ENCODE measurements at places on chromosomes 11 and 22.
A peak's percentile ranks its signal among the peaks of the same experiment; 100 is the strongest.

- DNase-seq, result no peak
These were observed 16.1 kb upstream of the PCF11 start for GRCh38 chr11:83140691-83141455.

GRCh38 chr11:115349335-115350017 lies 154.7 kb downstream of the CADM1 start:
- DNase-seq, result no peak

DNA sequence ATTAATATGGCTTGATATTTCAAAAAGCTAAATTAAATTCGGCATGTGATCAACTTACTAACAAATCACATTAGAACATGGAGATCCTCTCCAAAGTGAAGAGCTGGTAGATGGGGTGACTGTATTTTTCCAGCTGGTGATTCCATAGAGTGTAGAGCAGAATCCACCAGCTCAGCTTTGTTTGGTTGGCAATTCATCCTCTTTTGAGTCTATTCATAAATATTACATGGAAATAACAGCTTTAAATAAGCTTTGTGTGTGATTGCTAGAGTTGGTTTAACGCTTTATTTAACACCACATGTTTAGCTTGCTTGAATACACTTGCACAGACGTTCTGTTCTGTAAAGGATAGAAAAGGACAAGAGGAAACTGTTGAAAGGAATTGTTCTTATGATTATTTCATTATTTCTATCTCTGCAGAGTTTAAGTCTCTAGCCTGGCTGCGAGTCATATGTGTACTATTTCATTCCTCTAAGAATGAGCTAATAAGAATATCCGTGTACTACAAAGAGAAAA lies 738.3 kb upstream of the KIRREL3 start:
- DNase-seq, result no peak

DNA sequence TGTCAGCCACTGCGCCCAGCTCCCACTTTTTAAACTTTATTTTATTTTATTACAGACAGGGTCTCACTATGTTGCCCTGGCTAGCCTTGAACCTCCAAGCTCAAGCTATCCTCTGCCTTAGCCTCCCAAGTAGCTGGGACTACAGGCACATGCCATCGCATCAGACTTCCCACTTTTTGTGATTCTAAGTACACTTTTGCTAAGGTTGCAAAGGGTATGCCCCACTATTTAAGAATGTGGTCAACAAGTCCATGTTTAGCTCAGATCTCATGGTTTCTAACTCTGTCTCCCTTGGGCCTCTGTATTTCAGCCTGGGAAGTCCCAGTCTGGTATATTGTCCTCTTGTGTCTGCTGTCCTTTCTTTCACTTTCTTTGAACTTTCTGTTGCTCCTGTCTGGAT lies 35.3 kb downstream of the EXPH5 start:
- DNase-seq, result no peak

DNA sequence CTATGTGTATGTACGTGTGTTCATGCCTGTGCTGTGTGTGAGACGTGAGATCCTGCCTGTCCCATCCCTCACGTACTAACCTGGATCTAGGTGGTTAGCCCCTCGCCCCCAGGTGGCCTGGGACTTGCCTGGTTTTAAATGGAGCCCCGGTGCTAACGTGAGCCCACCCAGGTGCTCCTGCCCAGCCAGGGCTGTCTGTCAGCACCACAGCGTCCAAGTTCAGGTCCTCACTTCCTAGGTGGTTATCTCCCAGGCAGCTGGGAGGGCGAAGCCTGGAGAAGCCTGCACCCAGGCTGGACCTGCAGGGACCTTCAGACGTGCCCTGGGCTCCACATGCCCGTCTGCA lies 86.0 kb downstream of the KCNQ1 start:
- DNase-seq, result peak; percentile 60

GRCh38 chr22:49966774-49967705 lies 6.5 kb downstream of the PIM3 start:
- peak; percentile 71 for DNase-seq

DNA sequence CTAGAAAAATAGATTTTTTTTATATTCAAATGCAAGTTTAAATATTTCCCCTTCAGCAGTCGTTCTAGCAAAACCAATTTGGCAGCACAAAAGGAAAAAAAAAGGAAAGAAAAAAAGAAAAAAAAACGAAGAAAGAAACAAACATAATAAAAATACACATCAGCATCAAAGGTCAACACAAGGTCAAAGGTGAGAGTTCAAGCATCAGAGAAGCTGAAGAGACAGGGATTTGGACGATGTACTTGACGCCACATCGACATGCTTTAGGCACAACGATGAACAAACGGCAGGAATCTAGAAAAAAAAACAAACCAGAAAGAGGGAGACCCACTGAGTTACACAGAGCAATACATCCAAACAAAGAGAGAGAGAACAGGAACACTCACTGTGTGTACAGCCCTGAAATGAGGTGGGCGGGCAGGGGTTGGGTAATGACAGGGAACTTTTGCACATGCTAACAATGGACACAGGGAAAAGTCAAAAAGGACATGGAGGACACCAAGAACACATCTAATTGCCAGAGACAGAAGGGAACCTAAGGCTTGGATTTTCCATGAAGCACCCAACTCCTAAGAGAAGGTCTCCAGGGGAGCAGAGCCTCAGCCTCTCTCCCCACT lies 19.8 kb upstream of the RAPSN start:
- DNase-seq, result peak; percentile 50

- DNase-seq, result peak; percentile 49
These were observed at the start of gene TREH for GRCh38 chr11:118679483-118679882. TSS of gene TREH (minus strand) at chr11:118679650. CDS start at chr11:118679627, 23 bp downstream.

DNA sequence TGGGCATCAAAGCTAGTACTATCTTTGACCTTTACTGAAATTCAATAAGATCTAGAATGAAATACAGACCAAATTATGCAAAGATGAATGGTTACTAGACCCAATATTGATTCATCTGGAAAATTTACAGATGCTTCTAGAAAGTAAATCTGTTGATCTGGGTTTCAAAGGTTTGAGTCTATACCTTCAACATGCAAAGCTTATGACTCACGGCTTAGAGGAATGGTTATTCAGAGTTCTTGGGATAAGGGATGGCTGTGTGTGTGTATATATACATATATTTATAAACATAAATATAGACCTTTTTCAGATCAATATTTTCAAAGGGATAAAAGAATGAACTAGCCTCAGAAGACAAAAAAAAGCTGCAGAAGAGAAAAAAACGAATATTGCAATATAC lies 1.3 kb downstream of the SPTY2D1 start:
- no peak for DNase-seq

- no peak for DNase-seq
These were observed 4.4 kb downstream of the CST6 start for GRCh38 chr11:66015936-66016792.

GRCh38 chr22:49444781-49445180 lies 382.9 kb downstream of the BRD1 start:
- DNase-seq, result peak; percentile 24

DNA sequence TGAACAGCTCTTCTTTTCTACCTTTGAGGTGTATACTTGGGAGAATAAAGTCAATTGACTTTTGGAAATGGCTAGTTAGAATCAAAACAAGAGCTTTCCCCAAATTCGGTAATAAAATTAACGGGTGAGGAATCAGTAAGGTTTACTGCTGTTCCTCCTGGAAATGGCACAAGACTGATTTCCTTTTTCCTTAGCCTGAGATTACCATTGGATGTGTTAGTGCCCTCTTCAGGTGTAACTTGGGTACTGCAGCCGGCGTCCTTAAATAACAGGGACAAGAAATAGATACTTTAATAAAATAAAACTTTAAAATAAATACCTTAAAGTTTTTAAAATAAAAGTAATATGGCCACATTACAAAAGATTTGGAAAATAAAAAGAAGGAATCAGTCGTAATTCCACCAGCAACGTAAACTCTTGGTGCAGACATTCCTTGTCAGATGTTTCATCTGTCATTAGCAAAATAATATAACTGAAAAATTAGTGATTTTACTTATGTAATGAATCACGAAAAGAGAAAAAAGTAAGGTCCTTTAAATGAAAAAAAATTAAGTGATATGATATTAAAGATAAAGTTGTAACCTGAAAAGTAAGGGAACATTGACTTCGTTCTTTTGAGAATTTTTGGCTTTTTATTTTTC lies 29.7 kb downstream of the ZFTA start:
- DNase-seq, result peak; percentile 87

DNA sequence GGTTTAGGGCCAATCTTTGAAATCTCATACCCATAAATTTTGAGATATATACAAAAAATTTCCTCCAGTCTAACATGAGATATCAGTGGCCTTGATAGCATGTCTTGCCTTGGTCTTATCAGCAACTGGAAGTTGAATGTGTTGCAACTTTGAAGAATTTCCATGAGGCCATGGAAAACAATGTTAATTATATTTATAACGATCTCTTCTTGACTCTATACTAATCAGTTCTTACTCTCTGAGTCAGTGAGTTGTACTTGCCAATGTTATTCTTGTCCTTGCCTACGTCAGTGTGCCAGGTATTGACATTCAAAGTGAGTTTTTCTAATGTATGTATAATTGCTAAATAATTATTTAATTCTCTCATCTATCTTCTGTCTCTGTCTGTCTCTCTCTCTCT lies 535.1 kb downstream of the KCNA4 start:
- DNase-seq, result no peak

DNA sequence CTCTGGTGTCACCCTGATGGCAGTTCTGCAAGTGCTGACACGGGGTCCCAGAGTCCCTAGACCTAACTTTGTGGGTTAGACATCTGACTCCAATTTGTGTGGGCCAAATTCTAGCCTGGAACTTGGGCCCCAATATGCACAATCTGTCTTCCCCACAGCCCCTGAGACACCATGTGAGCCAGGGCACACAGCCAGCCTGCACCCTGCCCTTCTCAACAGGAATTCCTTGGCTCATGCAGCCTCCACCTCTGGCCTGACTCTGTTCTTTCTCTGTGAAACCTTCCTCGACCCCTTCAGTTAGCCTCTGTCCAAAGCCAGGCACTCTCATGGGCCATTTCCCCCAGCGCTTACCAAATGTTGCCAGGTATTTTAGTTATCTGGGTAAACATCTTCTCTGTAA lies 59.1 kb upstream of the POU2AF1 start:
- DNase-seq, result no peak

- no peak for DNase-seq
These were observed 89.0 kb downstream of the MICAL2 start for GRCh38 chr11:12199231-12199948.

DNA sequence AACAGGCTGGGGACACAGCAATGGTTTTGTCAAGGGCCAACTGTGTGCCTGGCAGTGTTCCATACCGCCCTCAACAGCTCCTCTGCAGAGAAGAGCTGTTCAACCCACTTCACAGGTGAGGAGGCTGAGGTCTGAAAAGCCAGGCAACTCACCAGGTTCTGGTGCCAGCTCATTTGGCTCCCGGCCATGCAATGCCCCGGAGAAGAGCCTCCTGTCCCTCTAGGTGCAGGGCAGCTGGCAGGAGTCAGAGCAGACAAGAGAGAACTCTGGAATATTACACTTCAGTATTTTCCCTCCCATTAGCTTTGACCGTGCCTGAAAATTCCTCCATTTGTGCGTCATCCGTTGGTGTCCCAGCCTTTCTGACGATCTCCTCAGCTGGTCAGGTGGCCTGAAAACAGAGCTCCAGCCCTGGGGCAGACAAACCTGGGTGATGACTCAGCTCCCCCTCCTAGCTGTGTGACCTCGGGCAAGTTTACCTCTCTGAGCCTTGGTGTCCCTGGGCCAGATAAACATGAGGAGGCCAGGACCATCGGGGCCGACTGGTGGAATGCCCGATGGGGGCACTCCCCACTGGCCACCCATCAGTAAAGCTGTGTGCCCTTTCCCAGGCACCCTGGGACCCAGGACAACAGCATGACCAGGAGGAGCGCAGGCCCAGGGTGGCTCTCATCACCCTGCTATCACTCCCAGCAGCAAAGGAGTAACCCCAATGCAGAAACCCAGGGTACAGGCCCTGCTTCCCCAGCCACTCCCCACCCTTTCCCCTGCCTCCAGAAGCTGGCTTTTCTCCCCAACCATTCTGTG lies 9.6 kb upstream of the C1QTNF6 start:
- peak; percentile 63 for DNase-seq

GRCh38 chr22:49958931-49959781 lies 1.4 kb upstream of the PIM3 start:
- DNase-seq, result no peak

DNA sequence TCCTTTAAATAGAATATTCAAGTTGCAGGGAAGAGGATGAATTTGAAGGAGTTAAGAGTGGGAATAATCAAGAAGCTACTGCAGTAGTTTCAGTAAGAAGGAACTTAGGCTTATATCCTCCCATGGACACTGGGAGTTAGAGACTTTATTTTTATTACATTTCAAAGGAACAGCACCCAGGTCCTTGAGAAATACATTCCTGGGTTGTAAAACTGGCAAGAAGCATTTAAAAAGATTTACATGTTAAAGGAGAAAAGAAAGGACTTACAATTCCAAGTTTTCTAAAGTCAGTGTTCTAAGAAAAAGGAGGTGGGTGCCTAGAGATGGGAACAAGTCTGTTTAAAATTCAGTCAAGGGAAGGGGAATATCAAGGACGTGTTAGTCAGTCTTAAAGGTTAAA lies 306.9 kb downstream of the JRKL start:
- no peak for DNase-seq

- no peak for DNase-seq
These were observed 31.5 kb upstream of the SLC22A12 start for GRCh38 chr11:64559351-64560138.

- DNase-seq, result no peak
These were observed 113.7 kb downstream of the CEP164 start for GRCh38 chr11:117441146-117441975.

DNA sequence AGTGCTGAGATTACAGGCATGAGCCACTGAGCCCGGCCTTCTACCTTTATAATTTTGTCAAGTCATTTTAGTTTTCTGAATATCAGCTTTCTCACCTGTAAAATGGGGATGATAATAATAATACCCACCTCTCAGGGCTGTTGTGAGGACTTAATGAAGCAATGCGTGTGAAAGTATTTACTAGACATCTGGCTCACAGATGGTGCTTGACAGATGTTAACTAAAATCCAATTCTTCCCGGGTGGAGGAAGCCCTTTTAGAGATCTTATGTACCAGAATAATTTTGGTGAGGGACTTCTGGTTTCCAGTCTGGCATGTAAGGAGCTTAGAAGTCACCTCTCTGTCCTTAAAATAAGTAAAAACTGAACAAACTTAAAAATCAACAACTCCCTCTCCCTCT lies 43.7 kb upstream of the NUP160 start:
- DNase-seq, result no peak

- DNase-seq, result no peak
These were observed 69.9 kb downstream of the FZD4 start for GRCh38 chr11:86885311-86885710.
